Stimulated activated CD8-positive, alpha-beta memory T cell treated with anti-CD3 and anti-CD28 coated beads, Interleukin-2, amount 100 ng/mL, for 1 hour (primary cell): ENCODE measurements at places on chromosomes 2 and 18.
A peak's percentile ranks its signal among the peaks of the same experiment; 100 is the strongest.

DNA sequence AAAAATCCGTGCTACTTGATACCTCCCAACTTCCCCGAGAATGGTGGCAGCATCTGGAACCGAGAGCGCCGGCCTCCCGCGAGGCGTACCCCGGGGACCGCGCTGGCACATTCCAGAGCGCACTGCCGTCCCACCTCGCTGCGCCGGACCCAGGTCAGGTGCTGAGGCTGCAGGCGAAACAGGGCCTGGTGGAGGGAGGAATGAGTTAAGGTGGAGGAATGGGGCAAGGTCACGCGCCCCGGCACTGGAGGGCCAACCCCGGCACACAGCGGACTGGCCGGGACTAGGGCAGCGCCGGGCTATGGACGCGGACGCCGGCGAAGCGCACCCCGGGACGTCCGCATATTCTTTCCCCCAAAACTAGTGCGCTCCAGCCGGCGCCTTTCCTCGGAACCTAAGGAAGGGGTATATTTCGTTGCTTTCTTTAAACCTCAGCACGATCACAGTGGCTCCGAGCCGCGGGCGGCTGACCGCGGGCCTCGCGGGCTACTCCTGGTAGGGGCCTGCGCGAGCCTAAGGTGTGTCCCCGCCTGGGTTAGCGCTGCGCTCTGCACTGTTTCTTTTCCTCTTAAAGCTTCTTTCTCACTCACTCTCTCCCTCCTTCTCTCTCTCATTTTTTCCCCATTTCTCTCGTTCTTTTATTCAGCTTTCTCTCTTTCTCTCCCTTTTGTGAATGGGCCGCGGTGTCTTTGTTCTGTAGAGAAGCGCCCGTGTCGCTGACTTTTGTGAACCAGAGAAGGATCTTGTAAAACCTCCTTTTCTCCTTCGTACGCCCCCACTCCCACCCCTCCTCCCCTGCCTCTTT, 2.1 kb upstream of the OTX1 start:
- DNase-seq, result no peak

DNA sequence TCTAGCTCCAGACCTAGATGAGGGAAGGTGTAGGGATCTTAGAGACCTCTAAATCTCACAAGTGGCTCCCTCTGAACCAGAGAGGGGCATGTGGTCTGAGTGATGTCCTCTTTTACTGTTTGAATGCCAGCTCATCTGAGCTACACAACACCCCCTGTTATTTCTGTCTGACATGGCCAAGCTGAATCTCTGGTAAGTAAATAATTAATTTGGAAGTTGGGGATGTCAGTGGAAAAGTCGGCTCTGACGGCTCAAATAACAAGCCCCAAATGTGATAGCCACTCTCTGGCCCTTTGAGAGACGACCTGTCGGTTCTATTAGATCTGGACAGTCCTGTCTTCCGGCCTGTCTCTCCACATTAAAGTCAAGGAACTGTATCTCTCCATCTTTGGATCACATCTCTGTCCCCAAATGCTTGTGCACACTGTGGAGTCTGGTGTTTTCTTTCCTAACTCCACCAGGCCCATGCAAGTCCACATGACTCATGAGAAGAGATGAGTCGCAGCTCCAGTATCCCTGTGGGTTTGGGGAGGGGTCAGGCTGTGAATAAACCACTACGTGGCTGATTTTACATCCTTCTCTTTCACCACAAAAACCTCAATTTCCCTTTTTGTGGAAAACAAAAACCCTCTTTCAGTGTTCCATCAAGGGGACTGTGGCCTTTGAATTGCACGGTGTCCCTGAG, 52.5 kb downstream of the SETBP1 start:
- no peak for DNase-seq

GRCh38 chr2:215299337-215299859, 12.5 kb upstream of the ATIC start:
- DNase-seq, result no peak

GRCh38 chr2:85710687-85711577, 16.8 kb downstream of the GNLY start:
- no peak for DNase-seq

GRCh38 chr2:215793747-215794595, 219.4 kb downstream of the MREG start:
- DNase-seq, result no peak

- no peak for DNase-seq
Observed at GRCh38 chr18:52764316-52764715, 424.3 kb downstream of the DCC start.

DNA sequence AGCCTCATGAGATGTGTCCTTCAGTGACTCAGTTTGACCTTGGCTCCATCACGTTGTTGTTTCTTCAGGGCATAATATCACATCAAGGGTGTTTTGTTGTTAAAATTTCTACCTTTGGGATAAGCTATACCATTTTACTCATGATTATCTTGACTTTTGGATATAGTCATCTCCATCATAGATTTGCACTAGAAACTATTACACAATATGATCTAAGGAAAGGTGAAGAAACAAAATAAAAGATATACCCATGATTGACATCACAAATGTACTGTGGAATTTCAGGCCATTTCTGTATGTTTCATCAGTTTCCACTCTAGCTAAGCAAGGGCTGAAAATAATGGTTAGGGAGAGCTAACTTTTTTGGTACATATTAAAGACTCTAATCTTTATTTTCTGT, 24.7 kb upstream of the FAM171B start:
- DNase-seq, result no peak

DNA sequence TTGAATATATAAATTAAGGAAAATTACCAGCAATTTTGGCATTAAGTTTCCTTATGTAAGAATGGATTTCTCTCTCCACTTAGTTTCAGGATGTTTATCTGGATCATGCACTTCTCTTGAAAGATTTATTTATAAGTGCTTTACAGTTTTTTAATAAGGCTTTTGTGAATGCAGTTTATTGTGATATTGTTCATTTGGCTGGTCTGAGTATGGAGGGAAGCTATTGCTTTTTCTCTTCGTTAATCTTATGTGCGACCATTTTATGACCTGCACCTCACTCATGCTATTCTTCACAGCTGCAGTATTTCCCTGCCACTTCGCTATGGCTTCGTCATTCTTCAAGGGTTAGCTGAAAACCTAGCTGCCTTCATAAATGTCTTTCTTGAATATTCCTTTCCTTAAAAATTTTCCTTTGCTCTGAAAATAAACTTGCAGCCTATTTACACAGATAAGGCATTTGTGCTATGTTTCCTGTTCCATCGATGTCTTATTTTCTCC, 233.4 kb downstream of the SOCS6 start:
- DNase-seq, result no peak

- DNase-seq, result no peak
Observed at GRCh38 chr2:67851016-67851415, 211.8 kb downstream of the C1D start.

- no peak for DNase-seq
Observed at GRCh38 chr2:164496881-164497280, 124.4 kb downstream of the GRB14 start.

DNA sequence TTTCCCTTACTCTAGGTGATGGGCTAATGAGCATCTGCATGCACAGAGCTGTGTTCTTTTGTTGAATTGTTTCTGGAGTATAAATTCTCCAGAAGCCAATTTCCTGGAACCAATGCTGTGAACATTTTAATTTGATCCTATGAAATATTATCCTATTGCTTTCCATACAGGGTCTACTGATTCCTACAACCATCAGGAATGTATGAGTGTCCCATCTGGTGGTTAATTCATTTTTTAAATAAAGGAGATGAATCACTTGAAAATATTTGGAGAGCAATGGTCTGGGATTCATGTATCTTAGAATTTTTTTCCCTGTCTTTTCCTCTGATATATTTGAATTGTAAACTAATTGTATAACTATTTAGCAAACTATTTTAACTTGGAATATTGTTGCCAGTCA, 14.0 kb downstream of the KIF5C start:
- DNase-seq, result no peak

- no peak for DNase-seq
Observed at GRCh38 chr18:57927511-57927910, 116.5 kb upstream of the NEDD4L start.

GRCh38 chr2:217661378-217661777, 341.4 kb downstream of the TNS1 start:
- DNase-seq, result no peak

DNA sequence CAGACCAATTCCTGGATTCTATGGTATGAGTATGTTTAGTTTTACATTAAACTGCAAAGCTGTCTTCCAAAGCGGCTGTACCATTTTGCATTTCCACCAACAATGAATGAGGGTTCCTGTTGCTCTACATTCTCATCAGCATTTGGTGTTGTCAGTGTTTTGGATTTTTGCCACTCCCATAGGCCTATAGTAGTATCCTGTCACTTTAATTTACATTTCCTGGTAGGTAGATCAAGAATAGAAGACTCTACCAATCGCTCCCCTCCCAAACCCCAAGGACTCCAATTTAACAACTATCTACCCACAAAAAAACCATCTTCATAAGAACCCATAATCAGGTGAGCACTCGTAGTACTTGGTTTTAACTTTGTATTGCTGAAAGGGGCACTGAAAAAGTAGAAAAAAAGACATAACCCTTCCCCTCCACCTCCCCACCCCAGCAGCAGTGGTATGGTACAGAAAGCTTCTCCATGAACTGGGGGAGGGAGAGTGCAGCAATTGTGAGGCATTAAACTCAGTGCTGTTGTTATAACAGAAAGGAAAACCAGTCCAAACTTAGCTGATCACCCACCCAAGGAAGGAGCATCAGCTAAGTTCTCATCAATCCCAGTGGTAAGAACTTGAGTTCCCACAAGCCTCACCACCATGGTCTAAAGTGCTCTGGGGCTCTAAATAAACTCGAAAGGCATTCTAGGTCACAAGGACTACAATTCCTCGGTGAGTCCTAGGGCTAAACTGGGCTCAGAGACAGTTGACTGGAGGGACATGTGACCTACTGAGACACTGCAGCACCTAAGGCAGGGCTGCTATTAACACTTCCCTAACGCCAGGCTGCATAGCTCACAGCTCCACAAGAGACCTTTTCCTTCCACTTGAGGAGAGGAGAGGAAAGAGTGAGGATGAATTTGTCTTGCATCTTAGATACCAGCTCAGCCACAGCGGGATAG, 35.5 kb upstream of the CYTIP start:
- DNase-seq, result no peak

GRCh38 chr2:70141902-70142589, 48.8 kb downstream of the C2orf42 start:
- DNase-seq, result peak; percentile 43

GRCh38 chr2:171241771-171242170, 81.1 kb upstream of the TLK1 start:
- no peak for DNase-seq

DNA sequence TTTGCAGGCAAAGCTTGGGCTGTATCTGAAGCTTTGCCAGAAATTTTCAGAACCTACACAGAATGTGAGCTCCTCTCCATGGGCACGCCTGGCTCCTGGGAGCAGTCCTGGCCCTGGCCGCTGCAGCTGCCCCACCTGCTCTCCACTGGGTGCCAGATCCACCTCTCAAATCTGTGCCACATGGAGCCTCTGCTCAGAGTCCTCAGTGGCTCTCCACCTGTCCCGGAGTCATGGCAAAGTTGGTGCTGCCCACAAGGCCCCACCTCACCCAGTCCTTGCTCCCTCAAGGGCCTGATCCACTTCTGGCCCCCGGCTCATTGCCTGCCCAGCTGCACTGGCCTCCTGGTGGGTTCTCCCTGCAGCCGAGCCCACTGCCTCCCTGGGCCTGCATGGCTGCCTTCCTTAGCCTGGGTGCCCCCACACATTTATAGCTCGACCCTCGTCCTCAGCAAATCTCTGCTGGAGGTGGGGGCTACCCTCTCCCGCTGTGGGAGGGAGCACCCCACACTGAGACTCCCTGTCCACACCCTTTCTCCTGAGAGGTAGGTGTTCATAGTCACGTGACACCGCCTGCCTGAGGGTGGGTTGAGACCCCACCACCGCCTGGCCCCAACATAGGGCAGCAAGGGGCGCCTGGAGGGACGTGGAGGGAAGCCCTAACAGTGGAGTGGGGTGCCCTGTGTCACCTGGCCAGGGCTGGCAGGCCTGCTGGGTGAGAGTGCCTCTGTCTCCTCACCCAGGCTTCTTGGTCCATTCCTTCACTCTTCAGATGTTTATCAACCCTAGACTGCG, 224.1 kb downstream of the SH3RF3 start:
- no peak for DNase-seq

DNA sequence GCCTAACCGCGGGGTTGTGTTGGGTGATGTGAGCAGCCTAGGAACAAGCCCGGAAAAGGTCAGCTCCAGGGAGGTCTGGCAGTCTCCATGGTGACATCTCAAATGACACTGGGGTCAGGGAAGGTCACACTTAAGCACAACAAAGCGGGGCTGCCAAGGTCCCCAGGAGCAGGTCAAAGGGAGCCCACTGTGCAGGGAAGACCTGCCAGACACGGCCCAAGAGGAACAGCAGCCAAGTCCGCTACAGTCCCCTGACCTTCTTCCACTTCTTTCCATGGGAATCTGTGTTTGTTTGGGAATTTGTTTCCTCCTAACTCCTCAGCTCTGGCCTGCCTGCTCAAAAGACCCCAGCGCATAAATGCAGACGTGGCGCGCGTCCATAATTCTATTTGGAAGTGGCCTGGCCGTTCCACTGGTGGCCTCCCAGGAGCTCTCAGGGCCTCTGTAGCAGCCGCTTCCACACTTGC, 232.1 kb upstream of the COPS8 start:
- DNase-seq, result no peak

- no peak for DNase-seq
Observed at GRCh38 chr2:182606728-182607681, 109.1 kb upstream of the DNAJC10 start.

- no peak for DNase-seq
Observed at GRCh38 chr2:45169339-45170190, 160.3 kb upstream of the SIX2 start.

DNA sequence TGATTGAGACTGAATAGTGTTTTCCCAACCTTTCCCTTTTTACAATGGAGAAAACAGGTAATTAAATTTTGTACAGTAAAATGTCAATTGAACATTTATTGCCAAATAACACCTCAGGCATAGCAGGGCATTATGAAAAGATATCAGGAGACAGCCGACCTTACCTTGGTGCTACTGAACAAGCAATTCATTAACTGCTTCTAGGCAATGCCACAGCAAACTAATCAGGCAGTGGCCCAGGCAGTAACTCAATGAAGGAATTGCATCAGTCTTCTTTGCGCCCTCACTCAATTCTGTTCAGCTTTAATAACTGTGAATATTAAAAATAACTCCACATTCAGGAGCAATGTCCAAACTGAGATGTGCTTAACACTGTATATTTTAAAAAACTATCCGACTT, 6.1 kb downstream of the PLCL1 start:
- no peak for DNase-seq

- no peak for DNase-seq
Observed at GRCh38 chr2:136057802-136058140, 60.2 kb downstream of the CXCR4 start.

DNA sequence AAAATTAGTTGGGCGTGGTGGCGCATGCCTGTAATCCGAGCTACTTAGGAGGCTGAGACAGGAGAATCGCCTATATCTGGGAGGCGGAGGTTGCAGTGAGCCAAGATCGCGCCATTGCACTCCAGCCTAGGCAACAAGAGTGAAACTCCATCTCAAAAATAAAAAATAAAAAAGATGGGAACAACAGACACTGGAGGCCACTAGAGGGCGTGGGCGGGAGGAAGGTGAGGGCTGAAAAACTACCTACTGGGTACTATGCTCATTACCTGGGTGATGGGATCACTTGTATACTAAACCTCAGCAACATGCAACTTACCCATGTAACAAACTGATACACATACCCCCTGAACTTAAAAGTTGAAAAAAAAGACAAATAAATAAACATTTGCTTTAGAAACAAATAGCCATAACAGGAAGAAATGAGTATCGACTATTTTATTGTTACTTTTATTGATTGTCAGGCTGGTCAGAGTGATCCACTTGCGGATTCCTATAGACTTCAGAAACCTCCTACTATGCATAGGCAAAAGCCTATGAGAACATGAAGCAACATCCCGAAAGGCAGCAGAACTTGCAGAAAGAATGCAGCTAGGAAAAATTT, 61.0 kb downstream of the TMEM163 start:
- no peak for DNase-seq

- no peak for DNase-seq
Observed at GRCh38 chr2:204749319-204749718, 204.0 kb downstream of the PARD3B start.
